ENCODE measurements at places on chromosomes 4 and X. TPM values are rescaled to one million over a fixed set of nuclear protein-coding genes. Genes with fewer than 3 reads are reported as not detected.

RHOH gene
- total RNA-seq, result 0.65 TPM

PDGFRA gene
- total RNA-seq, result 1.5 TPM

GPR119 gene
- total RNA-seq, result not detected

PRRG1 gene
- 32.0 TPM for total RNA-seq

TCEAL6 gene
- total RNA-seq, result not detected

Measured in dermis blood vessel endothelial cell (primary cell).